ENCODE measurements at places on chromosomes 16 and 17.

GRCh38 chr17:67245694-67246402 lies 852 bp upstream of the HELZ start:
- peak; percentile 28 for DNase-seq

DNA sequence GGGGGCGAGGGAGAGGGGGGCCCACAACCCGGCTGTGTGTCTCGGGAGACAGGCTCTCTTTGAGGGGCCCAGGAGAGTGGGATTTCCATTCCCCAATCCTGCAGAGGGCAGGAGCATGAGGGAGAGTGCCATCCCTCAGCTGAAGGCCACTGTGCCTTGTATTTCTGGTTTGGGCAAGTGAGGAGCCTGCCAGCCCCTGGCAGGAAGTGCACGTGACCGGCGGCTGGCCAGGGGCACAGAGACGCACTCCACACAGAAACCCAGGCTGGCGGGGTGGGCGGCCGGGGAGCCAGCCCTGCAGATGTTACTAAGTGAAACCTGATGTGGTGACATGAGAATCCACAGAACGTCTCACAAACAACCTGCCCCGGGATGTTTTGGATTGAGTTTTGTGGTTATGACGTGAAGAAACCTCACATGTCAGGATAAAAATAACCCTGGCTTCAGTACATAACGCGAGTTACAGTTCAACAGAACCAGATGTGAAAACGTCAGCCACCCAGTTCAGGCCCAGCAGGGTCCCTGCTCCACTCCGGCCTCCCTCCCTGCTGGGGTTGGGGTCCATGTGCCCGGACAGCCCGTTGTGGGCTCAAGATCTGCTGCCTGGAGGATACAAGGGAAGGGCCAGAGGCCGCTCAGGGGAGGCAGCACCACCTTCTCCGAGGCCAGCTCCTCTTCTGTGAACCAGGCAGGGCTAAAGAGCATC lies 51.7 kb upstream of the MTSS2 start:
- peak; percentile 50 for DNase-seq

DNA sequence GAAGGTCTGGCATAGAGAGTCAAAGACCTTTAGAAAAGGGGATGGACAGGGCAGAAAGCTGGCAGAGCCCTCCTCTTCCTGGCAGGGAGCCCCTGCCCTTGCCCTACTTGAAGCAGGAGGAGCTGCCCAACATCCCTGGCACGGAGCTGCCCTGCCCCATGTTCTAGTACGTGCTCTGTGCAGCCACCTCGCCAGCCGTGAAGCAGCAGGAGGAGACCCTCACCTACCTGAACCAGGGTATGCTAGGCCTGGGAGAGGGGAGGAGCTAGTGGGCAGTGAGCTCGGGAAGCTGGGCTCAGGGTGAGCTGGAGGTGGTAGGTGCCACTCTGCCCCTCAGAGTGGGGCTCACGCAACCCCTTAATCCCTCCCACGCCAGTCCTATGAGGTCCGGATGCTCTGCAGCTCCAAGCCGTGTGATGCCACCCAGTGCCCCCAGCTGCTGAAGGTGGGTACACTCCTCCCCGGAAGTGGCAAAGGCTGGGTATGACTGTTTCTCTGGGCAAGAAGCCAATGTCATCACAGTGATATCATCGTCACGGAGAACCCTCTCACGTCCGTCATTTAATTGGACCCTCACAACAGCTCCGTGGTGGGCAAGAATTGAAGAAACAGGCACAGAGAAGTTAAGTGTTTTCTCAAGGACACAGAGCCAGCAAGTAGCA lies 12.7 kb upstream of the STAC2 start:
- peak; percentile 91 for DNase-seq

- no peak for DNase-seq
These were observed 44.1 kb downstream of the COG7 start for GRCh38 chr16:23408823-23409298.
